Stimulated activated CD8-positive, alpha-beta memory T cell treated with anti-CD3 and anti-CD28 coated beads, Interleukin-15, amount 100 ng/mL, for 1 hour (primary cell): ENCODE measurements at places on chromosomes 13 and 19.

DNA sequence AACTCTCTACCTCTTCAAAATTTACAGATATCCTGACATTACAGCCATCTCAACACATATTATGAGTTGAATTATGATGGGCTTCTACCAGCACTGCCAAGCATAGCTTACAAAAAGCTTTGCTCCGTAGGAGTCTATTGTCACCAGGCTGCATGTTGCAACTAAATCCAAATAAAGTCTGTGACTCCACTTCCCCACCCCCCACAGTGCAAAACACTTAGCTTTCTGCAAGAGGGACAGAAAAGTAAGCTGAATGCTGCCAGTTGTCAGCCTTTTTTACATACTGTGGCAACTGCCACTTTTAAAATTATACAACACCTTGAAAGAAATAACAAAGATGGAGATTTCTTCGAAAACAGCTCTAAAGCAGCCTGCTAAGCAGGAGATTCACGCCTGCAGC, 189.1 kb downstream of the FGF14 start:
- no peak for DNase-seq

GRCh38 chr13:50843257-50844083, at the start of gene DLEU7:
DLEU7 (minus strand) TSS chr13:50843692; CDS start chr13:50843646, 46 bp downstream.
- no peak for DNase-seq

- DNase-seq = no peak
Observed at GRCh38 chr19:50415661-50416033, 3.1 kb upstream of the SPIB start.

DNA sequence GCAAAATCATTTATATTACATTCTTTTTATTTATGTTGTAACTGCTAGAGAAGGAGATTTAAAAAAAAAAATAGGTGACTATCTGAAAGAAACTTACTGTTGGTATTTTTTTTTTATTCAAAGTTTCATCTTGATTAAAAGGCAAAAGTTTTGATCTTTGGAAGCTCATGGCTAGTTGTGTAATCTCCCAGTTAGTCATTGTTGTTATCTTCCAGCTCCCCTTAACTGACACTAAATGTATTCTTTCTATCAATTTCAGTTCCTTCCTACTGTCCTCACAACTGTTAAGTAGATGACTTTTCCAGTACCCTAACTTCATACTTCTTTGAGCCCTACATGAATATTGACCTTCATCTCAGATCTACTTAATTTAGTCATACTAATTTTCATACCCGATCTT, 71.1 kb downstream of the PIBF1 start:
- no peak for DNase-seq

GRCh38 chr19:31160336-31160926, 188.8 kb downstream of the TSHZ3 start:
- DNase-seq = no peak

- no peak for DNase-seq
Observed at GRCh38 chr13:23728807-23729206, 158.6 kb downstream of the TNFRSF19 start.

DNA sequence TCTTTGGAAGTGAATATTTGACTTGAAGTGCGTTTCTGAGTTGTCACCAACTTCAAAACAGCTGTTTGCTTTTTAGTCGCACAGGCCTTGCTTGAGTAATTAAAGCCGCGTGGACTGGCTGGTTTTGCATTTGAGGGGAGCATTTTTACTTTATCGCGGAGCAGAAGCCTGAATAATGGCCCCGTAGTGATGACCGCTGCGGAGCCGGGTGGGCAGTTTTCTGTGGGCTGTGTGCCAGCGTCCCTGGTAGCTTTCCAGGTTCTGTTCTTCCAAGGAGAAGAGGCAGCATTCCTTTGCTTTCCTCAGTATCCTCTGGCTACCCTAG, 1.1 kb downstream of the NAA16 start:
- no peak for DNase-seq

GRCh38 chr13:111201304-111201940, 86.3 kb downstream of the ARHGEF7 start:
- DNase-seq = no peak

DNA sequence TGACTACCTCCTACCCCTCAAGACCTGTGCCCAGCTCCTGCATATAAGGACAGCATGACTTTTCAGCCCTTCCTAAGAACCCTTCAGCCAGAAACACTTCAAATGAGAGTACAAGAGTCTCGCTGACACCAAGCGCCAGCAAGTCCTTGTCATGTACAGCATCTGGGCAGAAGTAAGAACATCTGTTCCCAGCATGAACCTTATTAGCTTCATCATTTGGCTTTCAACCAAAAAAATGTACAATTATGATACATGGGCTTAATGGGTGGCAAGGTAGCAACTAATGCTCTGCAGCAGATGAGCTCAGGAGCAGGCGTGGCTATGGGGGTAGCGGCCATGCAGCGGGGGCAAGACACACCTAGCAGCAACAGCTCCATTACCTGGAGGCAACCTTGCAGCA, 487.6 kb downstream of the COG6 start:
- no peak for DNase-seq

GRCh38 chr19:45973553-45974338, at the start of gene NOVA2:
NOVA2 (minus strand) TSS chr19:45973865; CDS start chr19:45973351, 514 bp downstream.
- DNase-seq = no peak

- DNase-seq = no peak
Observed at GRCh38 chr13:50809133-50810090, 34.1 kb downstream of the DLEU7 start.

- no peak for DNase-seq
Observed at GRCh38 chr13:92825938-92826596, 400.5 kb upstream of the GPC6 start.

GRCh38 chr13:75318138-75318833, 163.7 kb downstream of the TBC1D4 start:
- no peak for DNase-seq

DNA sequence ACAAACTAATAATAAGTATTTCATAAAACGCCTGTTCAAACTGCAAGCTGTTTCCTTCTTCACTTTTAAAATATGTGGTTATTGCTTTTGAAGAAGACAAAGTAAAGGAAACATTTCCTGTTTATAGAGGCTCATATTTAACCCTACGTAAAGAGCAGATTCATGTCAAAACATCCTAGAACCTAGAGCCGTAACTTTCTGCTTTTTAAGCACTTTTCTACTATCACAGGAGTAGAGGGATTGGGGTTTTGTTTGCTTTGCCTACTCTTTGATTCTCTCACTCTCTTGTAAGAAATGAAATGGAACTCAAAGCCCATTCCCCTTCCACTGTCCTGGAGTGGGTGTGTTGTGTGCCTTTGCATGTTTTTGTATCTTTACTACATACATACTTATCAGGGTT, 54.0 kb upstream of the GPR183 start:
- no peak for DNase-seq

DNA sequence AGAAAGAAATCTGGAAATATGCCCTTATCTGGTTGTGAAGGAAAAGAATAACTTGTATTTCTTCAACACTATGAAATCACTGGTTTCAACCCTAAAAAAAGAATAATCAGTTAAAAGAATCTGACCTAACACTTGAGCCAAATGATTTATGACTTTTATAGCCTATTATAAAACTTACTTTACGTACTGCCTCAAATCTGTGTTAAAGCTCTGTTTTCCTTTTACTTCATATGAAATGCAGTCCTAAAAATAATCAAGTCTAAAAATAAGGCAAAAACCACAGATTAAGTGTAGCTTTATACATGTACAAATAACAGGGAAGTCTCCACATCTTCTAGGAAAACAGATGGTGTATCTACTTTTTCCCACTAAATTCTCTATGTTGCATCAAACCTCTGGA, 101.3 kb downstream of the VWA8 start:
- DNase-seq = no peak

- peak; percentile 58 for DNase-seq
Observed at GRCh38 chr19:50414864-50415660, 3.7 kb upstream of the SPIB start.

DNA sequence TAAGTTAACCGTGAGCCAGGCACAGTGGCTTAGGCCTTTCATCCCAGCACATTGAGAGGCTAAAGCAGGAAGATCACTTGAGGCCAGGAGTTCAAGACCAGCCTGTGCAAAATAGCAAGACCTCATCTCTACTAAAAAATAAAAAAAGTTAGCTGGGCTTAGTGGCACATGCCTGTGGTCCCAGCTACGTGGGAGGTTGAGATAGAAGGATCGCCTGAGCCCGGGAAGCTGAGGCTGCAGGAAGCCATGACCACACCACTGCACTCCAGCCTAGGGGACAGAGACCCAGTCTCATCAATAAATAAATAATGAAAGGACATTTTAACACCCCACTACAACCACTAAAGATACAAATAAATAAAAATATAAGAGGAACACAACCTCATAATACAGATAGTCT, 21.6 kb downstream of the LSM14A start:
- DNase-seq = no peak

DNA sequence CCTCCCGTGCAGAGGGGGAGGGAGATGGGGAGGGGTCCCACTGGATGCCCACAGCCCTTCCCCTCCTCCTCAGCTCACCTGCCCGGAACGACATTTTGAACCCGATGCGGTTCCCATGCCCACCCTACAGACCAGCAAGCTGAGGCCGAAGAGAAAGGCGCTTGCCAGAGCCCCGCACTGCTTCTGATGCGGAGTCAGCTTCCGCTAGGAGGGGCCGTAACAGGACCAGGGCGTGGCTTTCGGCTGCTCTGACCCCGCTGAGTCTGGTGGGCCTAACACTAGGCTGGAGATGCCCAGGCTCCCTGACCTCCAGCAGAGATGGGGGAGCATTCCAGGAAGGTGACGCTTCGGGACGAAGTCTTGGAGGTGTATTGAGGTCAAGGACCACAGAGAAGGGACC, 6.7 kb downstream of the ONECUT3 start:
- no peak for DNase-seq

GRCh38 chr19:30289336-30289735, 82.8 kb upstream of the ZNF536 start:
- no peak for DNase-seq

DNA sequence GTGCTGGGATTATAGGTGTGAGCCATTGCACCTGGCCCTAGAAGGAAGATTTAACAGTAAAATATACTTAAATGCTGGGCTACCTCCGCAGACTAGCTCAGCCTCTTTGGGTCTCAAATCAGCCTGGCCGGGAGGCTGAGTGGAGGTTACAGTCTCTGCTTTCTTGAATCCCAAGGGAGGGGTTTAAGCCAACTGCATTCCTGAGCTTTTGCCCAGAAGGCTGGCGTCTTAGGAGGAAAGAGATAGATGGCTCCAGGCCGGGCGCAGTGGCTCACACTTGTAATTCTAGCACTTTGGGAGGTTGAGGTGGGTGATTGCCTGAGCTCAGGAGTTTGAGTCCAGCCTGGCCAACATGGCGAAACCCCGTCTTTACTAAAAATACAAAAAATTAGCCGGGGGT, 623 bp upstream of the C5AR1 start:
- no peak for DNase-seq
